ENCODE measurements at places on chromosomes 1 and 21. TPM values are rescaled to one million over a fixed set of nuclear protein-coding genes. Genes with fewer than 3 reads are reported as not detected.

DNA sequence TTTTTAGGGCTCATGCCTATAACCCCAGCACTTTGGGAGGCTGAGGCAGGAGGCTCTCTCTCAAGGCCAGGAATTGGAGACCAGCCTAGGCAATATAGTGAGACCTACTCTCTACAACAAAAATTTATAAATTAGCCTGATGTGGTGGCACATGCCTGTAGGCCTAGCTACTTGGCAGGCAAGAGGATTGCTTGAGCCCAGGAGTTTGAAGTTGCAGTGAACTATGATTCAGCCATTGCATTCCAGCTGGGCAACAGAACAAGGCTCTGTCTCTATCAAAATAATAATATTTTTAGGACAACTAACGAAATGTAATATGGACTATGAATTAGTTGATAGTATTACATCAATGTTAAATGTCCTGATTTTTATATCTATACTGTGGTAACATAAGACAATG lies 68.8 kb upstream of the ARID1A start:
- peak; percentile 41 for DNase-seq

DNA sequence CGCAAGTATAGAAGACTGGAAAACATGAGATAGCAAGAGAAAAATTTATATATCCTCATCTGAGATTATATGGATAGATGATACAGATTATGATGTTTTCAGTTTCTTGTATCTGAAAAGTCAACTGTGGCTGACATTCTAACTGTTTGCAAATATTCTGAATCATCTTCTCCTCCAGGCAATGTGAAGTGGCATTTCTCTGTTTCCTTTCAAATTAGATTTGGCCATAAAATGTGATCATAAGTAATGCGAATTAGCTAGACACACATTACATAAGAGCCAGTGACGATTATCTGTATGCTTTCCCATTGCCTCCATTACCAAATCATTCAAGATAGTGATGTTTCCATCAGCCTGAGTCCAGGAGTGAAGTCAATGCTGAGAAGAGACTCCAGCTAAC lies 265.2 kb downstream of the BRINP3 start:
- DNase-seq: no peak

GRCh38 chr1:65412984-65413375 lies 7.5 kb upstream of the LEPR start:
- peak; percentile 76 for DNase-seq

GRCh38 chr21:31531967-31532366 lies 127.5 kb upstream of the SOD1 start:
- no peak for DNase-seq

- no peak for DNase-seq
Measured at GRCh38 chr1:17216078-17216477, 11.2 kb downstream of the PADI1 start.

- DNase-seq: no peak
Measured at GRCh38 chr21:45528981-45529784, 13.1 kb downstream of the SLC19A1 start.

HUNK gene
- 0.34 TPM for total RNA-seq

PPM1J gene
- total RNA-seq: 5.2 TPM

CLDN8 gene
- not detected for total RNA-seq

KANK4 gene
- total RNA-seq: 14.5 TPM

Measured in astrocyte (in vitro differentiated cells and primary cell).